ENCODE measurements at places on chromosomes 11 and 22.
A peak's percentile ranks its signal among the peaks of the same experiment; 100 is the strongest.

DNA sequence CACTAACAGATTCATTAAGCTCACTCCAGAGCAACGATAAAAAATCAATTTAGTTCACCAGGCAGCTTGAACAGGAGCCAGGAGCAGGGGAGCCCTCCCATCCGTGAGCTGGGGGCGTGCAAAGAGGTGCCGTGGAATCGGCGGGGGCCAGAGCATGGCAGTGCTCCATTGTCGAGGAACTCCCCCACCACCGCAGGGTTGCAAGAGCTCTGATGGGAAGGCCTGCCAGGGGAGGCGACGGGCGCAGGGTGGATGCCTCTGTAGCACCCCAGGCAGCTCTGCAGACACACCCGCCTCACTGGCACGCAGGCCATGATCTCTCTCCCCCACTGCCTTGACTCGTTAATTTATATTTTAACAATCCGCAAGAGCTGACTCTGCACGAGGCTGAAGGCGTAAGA is 433.2 kb downstream of the MIAT start:
- H3K27ac ChIP-seq = no peak overlapping the region
- peaks cover 6% of the 10 kb centered on the region for H3K27me3 ChIP-seq
- DNase-seq = no peak
- no peaks in the 10 kb centered on the region for H3K4me1 ChIP-seq
- H3K4me3 ChIP-seq = no peak overlapping the region

GRCh38 chr22:23705358-23705757 is 14.5 kb downstream of the RGL4 start:
- DNase-seq = no peak
- H3K4me1 ChIP-seq = peaks cover 6% of the 10 kb centered on the region
- peaks cover 94% of the 10 kb centered on the region for H3K36me3 ChIP-seq
- peak overlapping the region; percentile 1 for H3K27ac ChIP-seq
- H3K27me3 ChIP-seq = no peaks in the 10 kb centered on the region

GRCh38 chr22:44782363-44782963 is 30.1 kb downstream of the ARHGAP8 start:
- no peak for DNase-seq
- H3K27me3 ChIP-seq = no peaks in the 10 kb centered on the region
- H3K4me1 ChIP-seq = no peaks in the 10 kb centered on the region
- H3K4me3 ChIP-seq = no peak overlapping the region
- no peaks in the 10 kb centered on the region for H3K36me3 ChIP-seq

GRCh38 chr11:60951904-60952741 is at the start of gene SLC15A3:
Gene SLC15A3 (minus strand): TSS chr11:60952176. CDS start chr11:60951551, 625 bp downstream.
- no peaks in the 10 kb centered on the region for H3K27me3 ChIP-seq
- DNase-seq = peak; percentile 62
- H3K36me3 ChIP-seq = no peaks in the 10 kb centered on the region
- H3K4me3 ChIP-seq = peak within 1 kb of the TSS; percentile 51
- H3K4me1 ChIP-seq = peaks cover 29% of the 10 kb centered on the region

DNA sequence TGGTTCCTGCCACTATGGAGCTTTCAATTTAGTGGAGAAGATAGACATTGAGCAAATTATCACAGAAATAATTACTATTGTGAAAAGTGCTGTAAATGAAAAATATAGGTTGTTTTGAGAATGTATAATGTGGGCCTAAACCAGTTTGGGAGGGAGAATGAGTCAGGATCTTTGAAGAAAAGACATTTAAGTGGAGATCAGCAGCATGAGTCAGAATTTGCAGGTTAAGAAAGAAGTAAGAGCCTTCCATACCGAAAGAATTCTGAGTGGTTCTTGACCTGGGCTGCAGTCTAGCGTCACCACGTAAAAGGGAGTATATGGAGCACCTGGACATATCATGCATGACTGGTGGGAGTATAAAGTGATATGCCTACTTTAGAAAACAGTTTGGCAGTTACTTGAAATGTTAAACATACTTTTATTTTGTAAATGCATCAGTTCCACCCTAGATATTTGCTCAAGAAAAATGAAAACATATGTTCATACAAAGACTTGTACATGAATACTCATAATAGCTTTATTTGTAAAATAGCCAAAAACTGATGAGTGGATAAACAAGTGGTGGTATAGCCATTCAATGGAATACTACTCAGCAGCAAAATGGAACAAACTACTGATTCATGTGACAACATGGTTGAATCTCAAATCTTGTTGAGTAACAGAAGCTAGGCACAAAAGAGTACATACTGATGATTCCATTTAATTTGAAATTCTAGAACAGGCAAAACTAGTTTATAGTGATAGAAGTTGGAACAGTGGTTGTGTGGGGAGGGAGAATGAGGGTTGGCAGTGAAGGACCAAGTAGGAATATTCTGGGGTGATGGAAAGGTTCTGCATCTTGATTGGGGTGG is 99.2 kb downstream of the STIM1 start:
- no peak overlapping the region for H3K4me3 ChIP-seq
- no peak overlapping the region for H3K27ac ChIP-seq
- peaks cover 59% of the 10 kb centered on the region for H3K4me1 ChIP-seq
- H3K36me3 ChIP-seq = no peaks in the 10 kb centered on the region
- DNase-seq = no peak

DNA sequence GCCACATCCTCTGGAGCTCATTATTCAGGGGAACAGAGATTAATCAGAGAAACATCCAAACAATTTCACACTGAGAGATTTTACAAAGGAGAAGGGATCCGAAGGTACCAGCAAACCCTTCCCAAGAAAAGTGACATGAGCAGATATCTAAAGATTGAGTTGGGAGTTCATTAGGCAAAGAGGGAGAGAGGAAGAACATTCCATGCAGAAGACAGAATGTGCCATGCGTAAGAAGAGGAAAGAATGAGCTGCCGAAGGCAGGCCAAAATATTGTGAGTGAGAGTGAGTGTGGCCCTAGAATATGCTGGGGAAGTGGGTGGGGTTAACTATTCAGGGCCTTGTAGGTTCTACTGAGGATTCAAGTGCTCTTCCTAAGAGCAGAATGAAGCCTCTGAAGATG is 50.0 kb upstream of the LYVE1 start:
- no peaks in the 10 kb centered on the region for H3K27me3 ChIP-seq
- no peak for DNase-seq
- no peaks in the 10 kb centered on the region for H3K36me3 ChIP-seq
- H3K4me1 ChIP-seq = peaks cover 7% of the 10 kb centered on the region
- no peak overlapping the region for H3K4me3 ChIP-seq

DNA sequence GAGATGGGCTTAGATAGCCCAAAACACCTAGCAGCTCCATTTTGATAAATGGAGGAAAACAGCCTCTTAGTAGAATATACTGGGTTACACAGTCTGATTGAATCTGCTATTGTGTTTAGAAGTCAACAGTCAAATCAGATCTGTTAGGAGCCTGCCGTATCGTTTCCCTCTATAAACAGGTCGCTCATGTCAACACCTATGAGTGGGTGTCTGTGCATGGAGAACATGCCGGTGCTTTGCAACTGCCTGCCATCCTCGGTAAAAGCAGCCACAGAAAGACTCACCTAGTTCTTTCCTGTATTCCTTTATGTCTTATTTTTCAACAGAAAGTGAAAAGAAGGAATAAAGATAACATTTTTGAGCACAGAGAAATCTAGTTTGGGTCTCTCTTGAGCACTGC is 99.4 kb downstream of the ETS1 start:
- H3K27me3 ChIP-seq = no peaks in the 10 kb centered on the region
- no peak for DNase-seq

GRCh38 chr22:43319661-43320486 is 23.3 kb downstream of the SCUBE1 start:
- no peak overlapping the region for H3K4me3 ChIP-seq
- H3K4me1 ChIP-seq = peaks cover 7% of the 10 kb centered on the region
- no peaks in the 10 kb centered on the region for H3K27me3 ChIP-seq
- H3K36me3 ChIP-seq = no peaks in the 10 kb centered on the region
- H3K27ac ChIP-seq = no peak overlapping the region

DNA sequence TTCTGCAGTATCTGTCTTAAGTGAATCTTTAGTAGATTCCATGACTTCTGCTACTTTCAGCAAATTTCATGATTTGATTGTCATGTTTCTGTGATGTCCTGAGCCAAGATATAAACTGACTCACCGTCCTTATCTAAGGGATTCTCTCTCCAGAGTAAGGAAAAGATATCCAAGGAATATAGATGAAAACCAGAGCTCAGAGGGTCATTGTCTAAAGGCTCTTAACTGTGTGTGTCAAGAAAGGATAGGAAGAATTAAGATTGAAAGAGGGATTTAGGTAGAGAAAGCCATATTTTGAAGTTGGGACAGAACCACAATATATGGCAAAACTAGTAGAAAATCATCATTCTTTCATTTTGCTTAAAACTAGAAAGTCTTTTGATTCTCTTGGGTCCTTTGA is 50.7 kb downstream of the PPME1 start:
- H3K27ac ChIP-seq = no peak overlapping the region
- no peak for DNase-seq
- H3K36me3 ChIP-seq = no peaks in the 10 kb centered on the region
- no peaks in the 10 kb centered on the region for H3K27me3 ChIP-seq
- H3K4me1 ChIP-seq = no peaks in the 10 kb centered on the region

- peak; percentile 81 for DNase-seq
- H3K4me1 ChIP-seq = peaks cover 40% of the 10 kb centered on the region
- H3K36me3 ChIP-seq = peaks cover 5% of the 10 kb centered on the region
- peak overlapping the region; percentile 92 for H3K4me3 ChIP-seq
- no peaks in the 10 kb centered on the region for H3K27me3 ChIP-seq
Measured at GRCh38 chr11:118438314-118438931, 2.1 kb downstream of the KMT2A start.

GRCh38 chr11:119445850-119446249 is 22.9 kb upstream of the THY1 start:
- no peak overlapping the region for H3K27ac ChIP-seq
- no peaks in the 10 kb centered on the region for H3K36me3 ChIP-seq
- H3K4me1 ChIP-seq = no peaks in the 10 kb centered on the region
- H3K4me3 ChIP-seq = no peak overlapping the region

- H3K4me1 ChIP-seq = peaks cover 8% of the 10 kb centered on the region
- no peak overlapping the region for H3K4me3 ChIP-seq
- DNase-seq = no peak
Measured at GRCh38 chr22:29892315-29893156, 9.6 kb downstream of the MTMR3 start.

DNA sequence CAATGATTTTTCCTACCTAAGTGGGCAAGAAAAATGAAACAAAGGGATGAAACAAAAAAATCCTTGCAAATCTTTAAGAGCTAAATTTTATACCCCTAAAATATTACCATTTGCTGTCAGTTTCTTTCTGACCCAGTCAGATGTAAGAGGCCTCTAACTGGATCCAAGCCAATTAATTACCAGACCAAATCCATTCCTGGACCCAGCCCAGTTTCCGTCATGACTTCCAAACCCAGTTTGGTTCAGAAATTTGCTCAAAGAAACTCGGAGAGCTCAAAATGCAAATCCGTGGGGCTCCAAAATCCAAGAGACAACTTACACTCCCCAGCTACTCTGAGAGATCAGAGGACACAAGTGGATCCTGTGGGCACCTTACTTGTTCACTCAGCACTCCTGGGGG is 46.8 kb downstream of the TRIM44 start:
- no peak overlapping the region for H3K4me3 ChIP-seq
- H3K27me3 ChIP-seq = no peaks in the 10 kb centered on the region
- no peaks in the 10 kb centered on the region for H3K4me1 ChIP-seq

DNA sequence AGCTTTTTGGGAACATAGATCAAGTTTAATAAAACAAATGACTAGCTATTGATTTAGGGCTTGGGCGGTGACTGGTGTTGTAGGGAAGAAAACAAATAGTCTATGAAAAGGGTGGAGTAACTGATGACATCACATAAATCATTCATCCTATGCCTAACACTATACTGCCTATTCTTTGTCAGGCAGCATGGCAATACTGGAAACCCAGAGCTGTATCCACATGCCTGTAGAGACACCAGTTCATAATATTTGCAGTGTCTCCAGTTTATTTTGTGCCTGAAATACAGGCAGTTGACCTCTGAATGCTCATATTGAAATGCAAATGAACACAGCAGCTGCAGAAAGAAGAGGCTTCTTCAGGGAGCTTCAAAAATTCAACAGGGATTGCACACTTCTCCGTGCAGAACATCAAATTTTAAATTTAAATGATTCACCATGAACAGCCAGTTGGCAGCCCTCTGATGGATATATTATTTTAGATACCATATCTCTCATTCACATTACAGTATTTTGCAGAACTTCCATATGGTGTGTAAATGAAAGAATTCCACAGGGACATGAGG is 283.1 kb upstream of the CTSC start:
- H3K36me3 ChIP-seq = no peaks in the 10 kb centered on the region
- no peaks in the 10 kb centered on the region for H3K27me3 ChIP-seq
- no peak for DNase-seq
- H3K27ac ChIP-seq = no peak overlapping the region
- H3K4me3 ChIP-seq = no peak overlapping the region

DNA sequence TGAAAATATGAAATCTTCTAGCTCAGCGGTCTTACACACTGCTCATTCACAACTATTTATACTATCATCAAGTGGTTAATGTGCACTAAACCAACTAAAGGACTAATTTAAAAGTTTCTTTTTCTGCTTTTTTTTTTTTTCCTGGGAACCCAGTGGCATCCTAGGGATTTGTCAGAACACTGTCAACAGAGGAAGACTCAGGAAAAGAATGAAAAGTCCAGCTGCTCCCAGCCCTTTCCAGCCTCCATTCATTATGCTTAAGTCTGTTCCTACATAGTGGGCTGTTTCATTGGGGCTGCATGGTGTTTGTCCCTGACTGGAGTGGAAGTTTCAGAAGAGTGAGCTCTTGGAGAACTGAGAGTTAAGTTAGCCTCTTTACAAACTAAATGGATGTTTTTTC is 391.1 kb downstream of the AASDHPPT start:
- H3K36me3 ChIP-seq = no peaks in the 10 kb centered on the region
- no peak for DNase-seq
- H3K27ac ChIP-seq = no peak overlapping the region
- H3K4me1 ChIP-seq = no peaks in the 10 kb centered on the region
- H3K27me3 ChIP-seq = no peaks in the 10 kb centered on the region

- no peak for DNase-seq
- H3K36me3 ChIP-seq = no peaks in the 10 kb centered on the region
- no peak overlapping the region for H3K4me3 ChIP-seq
- peaks cover 9% of the 10 kb centered on the region for H3K27me3 ChIP-seq
Measured at GRCh38 chr11:15275141-15275540, 160.4 kb downstream of the INSC start.

- H3K27ac ChIP-seq = no peak overlapping the region
- no peak overlapping the region for H3K4me3 ChIP-seq
- DNase-seq = no peak
- H3K36me3 ChIP-seq = no peaks in the 10 kb centered on the region
Measured at GRCh38 chr22:33908171-33909074, 11.9 kb downstream of the LARGE1 start.

DNA sequence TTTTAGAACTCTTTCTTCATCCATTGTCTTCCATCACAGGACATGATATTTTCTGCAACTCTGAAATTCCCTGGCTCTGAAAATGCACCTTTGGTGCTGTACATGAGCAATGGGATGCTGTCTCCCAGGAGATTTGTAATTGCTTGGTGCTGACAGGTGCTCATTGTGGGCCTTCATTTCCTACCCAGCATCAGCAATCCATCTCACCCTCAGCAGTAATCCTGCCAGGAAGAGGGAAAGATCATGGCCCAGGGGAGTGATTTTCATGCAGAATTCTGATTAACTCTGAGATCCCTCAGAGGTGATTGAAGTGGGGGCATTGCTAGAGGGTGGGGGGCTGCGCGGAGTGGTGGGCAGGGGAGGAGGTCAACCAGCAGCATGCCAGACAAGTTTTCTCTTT is 651.7 kb downstream of the NELL1 start:
- H3K36me3 ChIP-seq = no peaks in the 10 kb centered on the region
- no peaks in the 10 kb centered on the region for H3K4me1 ChIP-seq
- H3K27me3 ChIP-seq = no peaks in the 10 kb centered on the region
- no peak overlapping the region for H3K27ac ChIP-seq
- DNase-seq = no peak
- H3K4me3 ChIP-seq = no peak overlapping the region

- H3K27ac ChIP-seq = no peak overlapping the region
- no peaks in the 10 kb centered on the region for H3K36me3 ChIP-seq
- H3K27me3 ChIP-seq = no peaks in the 10 kb centered on the region
- no peaks in the 10 kb centered on the region for H3K4me1 ChIP-seq
- no peak overlapping the region for H3K4me3 ChIP-seq
Measured at GRCh38 chr22:48711031-48711431, 1116.6 kb downstream of the BRD1 start.

Measured in CD4-positive, alpha-beta T cell (primary cell).